Caki2 (cell line): ENCODE measurements at places on chromosomes 1 and 21. TPM values are rescaled to one million over a fixed set of nuclear protein-coding genes. Genes with fewer than 3 reads are reported as not detected.

LAMB3 gene
- 59.6 and 77.3 TPM in 2 replicates for total RNA-seq

NMNAT2 gene
- 0.24 TPM in 1 of 2 replicates, not detected in the other for total RNA-seq

LRRC3 gene
- not detected in 2 replicates for total RNA-seq

PLA2G2C gene
- not detected in 2 replicates for total RNA-seq

ETV3L gene
- not detected in 2 replicates for total RNA-seq

S100A6 gene
- total RNA-seq, result 1,350 and 1,721 TPM in 2 replicates

SPRR2A gene
- not detected in 2 replicates for total RNA-seq

KCNC4 gene
- 1.1 and 4.9 TPM in 2 replicates for total RNA-seq

DNAJC28 gene
- total RNA-seq, result not detected in 2 replicates

KCNJ9 gene
- total RNA-seq, result not detected in 2 replicates

RYR2 gene
- 0.98 and 1.0 TPM in 2 replicates for total RNA-seq

PCSK9 gene
- not detected in 2 replicates for total RNA-seq

KRTAP19-3 gene
- total RNA-seq, result not detected in 2 replicates

RHD gene
- not detected in 2 replicates for total RNA-seq

KCNA2 gene
- total RNA-seq, result not detected in 2 replicates

NUP133 gene
- 18.9 and 22.5 TPM in 2 replicates for total RNA-seq

FMO5 gene
- 0.30 and 0.35 TPM in 2 replicates for total RNA-seq

ANKRD35 gene
- total RNA-seq, result not detected in 2 replicates

HAO2 gene
- total RNA-seq, result not detected in 2 replicates

FMO2 gene
- total RNA-seq, result not detected in 2 replicates

PLPP3 gene
- total RNA-seq, result 3.5 and 4.1 TPM in 2 replicates

RAB29 gene
- total RNA-seq, result 2.0 and 4.0 TPM in 2 replicates

MARK1 gene
- total RNA-seq, result 1.1 and 2.0 TPM in 2 replicates

F3 gene
- total RNA-seq, result 3.4 and 6.6 TPM in 2 replicates

FHAD1 gene
- 1.2 and 18.0 TPM in 2 replicates for total RNA-seq

ADAMTS5 gene
- total RNA-seq, result under 0.01 and 0.35 TPM in 2 replicates

RGSL1 gene
- total RNA-seq, result not detected in 2 replicates

MAGI3 gene
- total RNA-seq, result 3.5 and 3.9 TPM in 2 replicates

CLCA1 gene
- total RNA-seq, result not detected in 2 replicates

ITSN1 gene
- 21.6 and 36.1 TPM in 2 replicates for total RNA-seq

KLHDC9 gene
- 3.7 and 23.8 TPM in 2 replicates for total RNA-seq

FCRL6 gene
- not detected in 2 replicates for total RNA-seq

RXFP4 gene
- total RNA-seq, result not detected in 2 replicates

TBX15 gene
- total RNA-seq, result not detected in 2 replicates

DNAH14 gene
- total RNA-seq, result 30.9 and 64.1 TPM in 2 replicates

EFNA1 gene
- 2.5 and 19.2 TPM in 2 replicates for total RNA-seq

ARHGEF10L gene
- 23.1 and 31.0 TPM in 2 replicates for total RNA-seq

RGS5 gene
- 4.0 and 4.7 TPM in 2 replicates for total RNA-seq
